Pancreas (tissue), 10 donors: ENCODE measurements at places on chromosomes 5 and 9. TPM values are rescaled to one million over a fixed set of nuclear protein-coding genes. Genes with fewer than 3 reads are reported as not detected.

DNA sequence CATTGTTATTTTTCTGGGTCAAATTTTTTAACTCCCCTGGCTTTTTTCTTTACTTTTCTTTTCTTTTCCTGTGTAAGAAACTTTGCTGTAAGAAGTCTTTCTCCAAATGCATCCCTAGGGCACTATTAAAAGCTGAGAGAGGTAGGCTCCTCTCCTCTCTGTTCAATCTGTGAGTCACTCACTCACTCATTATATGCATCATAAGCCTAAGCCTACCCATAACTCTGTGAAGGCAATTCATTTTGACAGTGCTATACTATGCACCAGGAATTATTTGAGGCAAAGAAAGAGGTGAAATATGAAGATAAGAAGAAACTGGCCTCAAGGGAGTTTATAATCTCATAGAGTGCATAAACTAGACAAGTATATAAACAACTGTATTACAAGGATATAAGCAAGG lies 67.9 kb upstream of the PRR16 start:
- DNase-seq = no peak

GRCh38 chr5:83644301-83644700 lies 76.4 kb downstream of the HAPLN1 start:
- no peak for DNase-seq

GRCh38 chr5:14756478-14756877 lies 92.0 kb downstream of the OTULIN start:
- DNase-seq = no peak

DNA sequence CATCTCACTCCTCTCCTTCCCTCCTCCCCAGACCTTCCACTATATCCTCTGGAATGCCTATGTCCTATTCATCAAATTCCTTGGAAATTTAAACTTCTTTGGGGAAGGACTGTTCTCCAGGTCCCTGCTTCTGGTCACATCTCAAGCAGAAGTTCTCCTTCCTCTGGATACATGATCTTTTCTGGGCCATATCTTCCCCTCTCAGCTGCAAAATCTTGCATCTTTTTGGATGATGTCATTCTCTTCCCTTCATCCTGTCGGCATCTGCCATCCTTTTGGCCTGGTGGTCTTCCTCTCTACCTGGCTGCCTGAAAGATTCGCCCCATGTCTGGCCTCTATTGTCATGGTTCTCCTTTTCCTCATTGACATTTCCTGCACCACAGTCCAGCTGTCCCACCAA lies 5.2 kb upstream of the DIRAS2 start:
- DNase-seq = no peak

DNA sequence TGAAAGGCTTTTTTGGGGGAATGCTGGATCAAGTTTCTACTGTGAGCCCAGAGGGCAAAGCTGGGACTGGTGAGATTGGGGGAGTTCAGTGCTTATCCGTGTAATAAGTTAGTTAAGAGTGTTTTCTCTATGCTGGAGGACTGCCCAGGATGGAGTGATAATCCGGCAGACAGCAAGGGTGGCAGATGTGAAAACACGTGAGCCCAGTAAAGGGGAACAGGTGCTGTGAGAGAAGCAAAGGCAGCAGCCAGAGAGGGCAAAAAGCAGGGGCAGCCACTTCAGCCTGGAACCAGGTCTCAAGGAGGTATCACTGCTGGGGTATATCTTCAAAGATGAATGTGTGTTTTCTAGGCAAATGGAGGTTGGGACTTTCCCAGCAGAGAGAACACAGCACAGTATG lies 53.9 kb downstream of the GALNT10 start:
- no peak for DNase-seq

GRCh38 chr5:148060309-148060708 lies 3.5 kb upstream of the SPINK5 start:
- no peak for DNase-seq

DNA sequence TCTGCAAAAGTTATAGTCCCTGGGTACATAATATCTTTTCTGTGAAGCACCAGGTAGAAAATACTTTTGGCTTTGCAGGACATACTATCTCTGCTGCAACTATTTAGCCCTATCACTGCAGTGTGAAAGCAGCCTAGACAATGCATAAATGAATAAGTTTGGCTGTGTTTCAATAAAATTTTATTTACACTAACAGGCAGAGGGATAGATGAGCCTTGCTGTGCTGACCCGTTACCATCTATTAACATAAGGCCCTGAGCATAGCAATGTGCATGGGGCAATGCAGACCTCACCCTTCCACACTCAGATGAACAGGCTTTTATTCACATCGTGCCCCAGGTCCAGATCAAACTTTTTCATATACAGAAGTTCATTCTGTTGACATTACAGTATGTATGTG lies 27.8 kb downstream of the RASEF start:
- no peak for DNase-seq

DNA sequence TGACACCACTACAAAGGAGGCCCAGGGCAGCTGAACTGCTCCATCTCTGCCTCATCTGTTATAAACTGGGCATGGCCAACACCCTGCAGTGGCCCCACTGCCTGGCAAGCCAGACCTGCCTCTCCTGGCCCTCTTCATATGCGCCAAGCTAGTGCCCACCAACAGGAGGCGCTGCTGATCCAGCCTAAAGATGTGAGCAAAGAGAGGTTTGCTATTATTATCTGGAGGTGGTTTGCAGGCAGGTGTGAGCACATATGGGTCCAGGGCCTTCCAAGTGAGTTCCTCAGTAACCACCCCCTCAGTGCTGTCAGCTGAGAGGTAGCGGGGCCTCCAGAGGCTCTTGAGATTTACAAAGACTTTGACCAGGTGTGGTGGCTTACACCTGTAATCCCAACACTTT lies 232.2 kb downstream of the SYK start:
- DNase-seq = no peak

DNA sequence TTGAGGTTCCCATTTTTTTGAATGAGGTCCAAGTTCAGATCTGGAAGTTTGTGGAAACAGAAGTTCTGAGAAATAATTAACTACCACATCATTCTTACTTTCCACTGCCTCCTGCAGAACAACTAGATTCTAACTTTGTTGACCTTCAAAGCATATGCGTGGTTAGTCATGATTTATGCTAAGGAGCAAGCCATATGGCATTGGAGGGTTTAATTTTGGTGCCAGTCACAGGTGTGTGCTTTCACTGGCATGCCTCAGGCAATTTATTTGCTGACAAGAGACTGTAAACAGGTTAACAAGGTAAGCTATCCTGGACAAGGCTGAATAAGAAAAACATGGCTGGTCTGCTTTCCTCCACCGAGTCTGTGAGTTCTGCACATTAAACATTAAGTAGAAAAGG lies 31.5 kb downstream of the HMHB1 start:
- no peak for DNase-seq

DNA sequence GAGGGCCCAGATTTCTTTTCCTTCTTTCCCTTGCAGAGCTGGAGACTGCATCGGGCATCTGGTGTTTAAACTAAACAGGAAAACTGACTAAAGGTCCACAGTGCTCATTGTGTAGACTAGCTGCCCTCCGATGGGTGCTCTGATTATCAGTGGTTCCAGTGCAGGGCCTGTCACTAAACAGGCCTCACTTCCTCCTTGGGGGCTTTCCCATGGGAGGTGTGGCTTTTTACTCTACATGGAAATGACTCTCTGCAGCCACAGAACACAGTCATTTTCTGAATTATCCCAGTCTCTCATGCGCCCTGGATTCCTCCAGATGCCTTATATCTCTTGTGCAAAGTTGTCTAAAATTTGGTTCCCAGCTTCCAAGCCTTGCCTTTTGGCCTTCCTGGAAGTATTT lies 199.2 kb downstream of the TRIO start:
- DNase-seq = no peak

DNA sequence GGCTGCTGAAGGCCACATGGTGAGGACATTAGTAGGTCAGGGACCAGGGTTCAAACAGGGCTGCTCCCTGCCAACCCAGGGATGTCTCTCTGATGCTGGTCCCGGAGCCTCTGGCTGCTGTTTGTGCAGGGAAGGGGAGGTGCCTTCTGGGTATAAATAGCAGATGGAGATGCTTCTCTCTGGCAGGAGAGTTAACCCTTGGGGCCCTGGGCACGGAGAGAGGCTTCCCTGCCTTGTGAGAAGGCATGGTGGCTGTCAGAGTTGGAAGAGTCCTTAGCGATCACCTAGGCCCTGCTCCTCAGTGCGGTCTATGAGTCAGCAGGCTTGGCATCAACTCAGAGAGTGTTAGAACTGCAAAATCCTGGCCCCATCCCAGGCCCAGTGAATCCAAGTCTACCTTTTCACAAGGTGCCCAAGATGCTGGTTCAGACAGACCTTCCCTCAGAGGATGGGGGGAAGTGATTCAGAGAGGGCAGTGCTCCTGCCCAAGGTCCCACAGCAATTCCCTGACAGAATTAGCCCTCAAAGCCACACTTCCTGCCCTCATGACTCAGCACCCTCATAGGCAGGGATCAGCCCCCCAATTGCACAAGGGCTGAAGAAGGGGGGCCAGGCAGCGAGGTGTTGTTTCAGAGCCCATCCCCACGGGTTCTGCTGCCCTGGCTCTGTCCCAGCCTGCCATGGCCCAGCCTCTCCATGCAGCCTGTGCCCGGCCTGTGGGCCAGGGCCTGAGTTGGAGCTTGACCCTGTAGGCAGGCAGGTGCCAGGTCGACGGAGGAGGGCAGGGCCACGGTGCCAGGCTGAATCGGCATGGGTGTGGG lies 25.6 kb downstream of the CAMK2A start:
- peak; percentile 39 for DNase-seq

- DNase-seq = no peak
These were observed 1.8 kb downstream of the MAP1B start for GRCh38 chr5:72109062-72109411.

DNA sequence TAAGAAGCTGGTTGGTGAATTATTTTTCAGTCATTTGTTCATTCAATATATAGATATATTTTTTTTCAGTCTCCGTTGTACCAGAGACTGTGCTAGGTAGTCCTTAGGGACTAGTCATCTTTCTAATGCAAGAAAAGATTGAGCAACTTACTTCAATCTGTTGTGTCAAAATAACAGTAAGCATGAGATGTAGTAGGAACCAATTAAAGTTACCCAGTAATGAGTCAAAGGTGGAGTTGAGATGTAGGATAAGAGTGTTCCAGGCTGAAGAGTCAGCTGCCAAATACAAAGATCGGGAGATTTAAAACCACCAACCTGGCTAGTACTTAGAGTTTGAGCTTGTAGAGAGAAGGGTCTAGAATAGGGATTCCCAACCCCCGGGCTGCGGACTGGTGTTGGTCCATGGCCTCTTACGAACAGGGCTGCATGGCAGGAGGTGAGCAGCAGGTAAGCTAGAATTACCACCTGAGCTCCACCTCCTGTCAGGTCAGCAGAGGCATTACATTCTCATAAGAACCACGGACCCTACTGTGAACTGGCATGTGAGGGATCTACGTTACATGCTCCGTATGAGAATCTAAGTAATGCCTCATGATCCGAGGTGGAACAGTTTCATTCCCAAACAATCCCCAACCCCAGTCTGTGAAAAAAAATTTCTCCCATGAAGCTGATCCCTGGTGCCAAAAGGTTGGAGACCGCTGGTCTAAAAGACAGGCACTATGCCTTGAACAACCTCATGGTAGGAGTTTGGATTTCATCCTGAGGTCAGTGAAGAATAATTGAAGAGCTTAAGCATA lies 1241.5 kb upstream of the WWC1 start:
- DNase-seq = no peak

- no peak for DNase-seq
These were observed 161.3 kb downstream of the MACROH2A1 start for GRCh38 chr5:135237748-135238103.

DNA sequence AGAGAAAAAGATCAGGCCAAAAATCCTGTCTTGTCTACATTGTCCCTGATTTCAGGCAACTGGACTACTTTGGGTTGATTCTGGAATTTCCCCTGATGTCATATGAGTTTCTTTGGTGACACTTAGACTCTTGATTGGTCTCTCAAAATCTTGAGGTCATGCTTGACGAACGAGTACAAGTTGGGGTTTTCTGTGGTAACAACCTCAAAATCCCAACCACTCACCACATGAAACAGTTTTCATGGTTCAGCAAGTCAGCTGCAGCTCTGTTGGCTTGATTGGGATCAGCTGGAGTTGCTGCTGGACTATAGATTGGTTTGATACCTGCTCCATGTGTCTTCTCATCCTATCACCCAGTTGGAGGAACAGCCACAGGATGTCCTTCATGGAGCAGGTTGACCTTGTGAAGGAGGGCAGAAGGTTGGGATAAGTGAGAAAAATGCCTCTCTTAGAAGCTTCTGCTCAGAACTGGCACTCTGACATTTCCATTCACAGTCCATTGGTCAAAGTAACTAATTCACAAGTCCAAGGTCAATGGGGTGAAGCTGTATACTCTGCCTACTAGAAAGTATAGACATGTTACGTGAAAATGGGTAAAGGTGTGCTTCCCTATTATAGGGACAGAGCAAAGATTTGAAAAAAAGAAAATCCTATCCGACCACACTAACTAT lies 284.5 kb downstream of the SH3GL2 start:
- DNase-seq = no peak

- DNase-seq = peak; percentile 91
These were observed at the start of gene OCLN for GRCh38 chr5:69492391-69492922. Gene OCLN (plus strand): TSS chr5:69492790. CDS start chr5:69504245, 11,455 bp downstream.

GRCh38 chr5:4206127-4206526 lies 610.5 kb downstream of the IRX1 start:
- no peak for DNase-seq

GRCh38 chr5:172450861-172451695 lies 3.2 kb downstream of the SH3PXD2B start:
- DNase-seq = no peak

DNA sequence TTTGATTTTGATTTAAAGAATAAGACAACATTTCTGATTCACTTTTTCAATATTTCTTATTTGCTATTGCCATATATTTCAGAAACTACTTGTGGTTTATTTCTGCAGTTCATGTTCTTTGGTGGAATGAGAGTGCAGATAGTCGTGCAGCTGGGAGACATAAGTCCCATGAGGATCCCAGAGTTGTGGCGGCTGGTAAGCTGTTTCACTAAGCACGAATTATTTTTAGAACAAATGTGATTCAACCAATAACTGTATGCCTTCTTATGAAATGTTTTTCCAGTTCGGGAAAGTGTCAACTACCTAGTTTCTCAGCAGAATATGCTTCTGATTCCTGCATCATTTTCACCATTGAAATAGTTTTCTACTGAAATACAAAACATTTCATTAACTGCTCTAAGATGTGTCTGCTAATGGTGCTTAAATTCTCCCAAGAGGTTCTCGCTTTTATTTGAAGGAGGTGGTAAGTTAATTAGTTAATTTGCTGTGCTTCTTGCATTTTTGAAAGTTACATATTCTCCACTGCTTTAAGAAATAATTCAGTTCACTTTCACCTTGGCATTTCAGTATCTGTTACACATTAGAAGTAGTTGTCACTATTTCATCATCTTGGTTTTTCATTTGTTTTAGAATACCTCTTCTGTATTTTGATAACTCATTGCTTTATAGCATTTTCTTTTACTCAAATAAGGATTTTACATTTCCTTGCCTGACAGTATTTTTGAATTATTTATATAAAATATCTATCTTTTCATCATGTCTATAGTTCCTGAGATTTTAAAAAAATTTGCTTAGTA lies 9.0 kb downstream of the NIPSNAP3B start:
- no peak for DNase-seq

- no peak for DNase-seq
These were observed 8.2 kb downstream of the AP3B1 start for GRCh38 chr5:78286290-78286689.

Gene SLC36A2
- total RNA-seq = not detected

Gene SPATA24
- 3.2 TPM for total RNA-seq

Gene CCDC171
- 2.7 TPM for total RNA-seq

Gene C5orf46
- total RNA-seq = 2.3 TPM

Gene ADGRD2
- not detected for total RNA-seq
